ENCODE measurements at places on chromosomes 1 and 21. TPM values are rescaled to one million over a fixed set of nuclear protein-coding genes. Genes with fewer than 3 reads are reported as not detected.

ELF3 gene
- 0.10 TPM for total RNA-seq

C4BPA gene
- not detected for total RNA-seq

AGO3 gene
- total RNA-seq, result 31.6 TPM

NDUFV3 gene
- total RNA-seq, result 70.0 TPM

IARS2 gene
- 158 TPM for total RNA-seq

ADORA3 gene
- total RNA-seq, result not detected

CCDC17 gene
- total RNA-seq, result 3.9 TPM

ANGPTL3 gene
- total RNA-seq, result not detected

RGS7 gene
- 0.61 TPM for total RNA-seq

- no peak overlapping the region for H3K4me3 ChIP-seq
- H3K27ac ChIP-seq, result no peak overlapping the region
- no peaks in the 10 kb centered on the region for H3K36me3 ChIP-seq
- H3K4me1 ChIP-seq, result peaks cover 31% of the 10 kb centered on the region
- peak; percentile 27 for DNase-seq
- H3K27me3 ChIP-seq, result peaks cover 30% of the 10 kb centered on the region
Observed at GRCh38 chr1:203323587-203323986, 18.3 kb downstream of the BTG2 start.

DNA sequence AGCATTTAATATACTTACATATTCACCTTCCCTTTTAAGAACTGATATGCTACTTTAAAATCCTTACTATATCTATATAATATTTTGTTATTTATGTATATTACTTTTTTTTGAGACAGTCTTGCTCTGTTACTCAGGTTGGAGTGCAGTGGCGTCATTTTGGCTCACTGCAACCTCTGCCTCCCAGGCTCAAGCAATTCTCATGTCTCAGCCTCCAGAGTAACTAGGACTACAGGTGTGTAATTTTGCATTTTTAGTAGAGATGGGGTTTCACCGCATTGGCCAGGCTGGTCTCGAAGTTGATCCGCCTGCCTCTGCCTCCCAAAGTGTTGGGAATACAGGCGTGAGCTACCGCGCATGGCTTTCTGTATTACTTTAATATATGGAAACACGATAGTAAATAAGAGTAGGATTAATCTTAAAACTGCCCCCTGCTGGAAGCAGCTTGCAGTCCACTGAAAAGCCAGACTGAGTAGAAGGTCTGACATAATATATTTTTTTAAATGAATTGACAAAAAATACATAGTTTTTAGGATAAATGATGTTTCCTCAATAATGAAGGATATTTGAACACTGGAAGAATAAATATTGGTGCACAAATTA lies 24.4 kb downstream of the RCAN3 start:
- H3K4me1 ChIP-seq, result no peaks in the 10 kb centered on the region
- H3K27me3 ChIP-seq, result no peaks in the 10 kb centered on the region
- peak; percentile 38 for DNase-seq

DNA sequence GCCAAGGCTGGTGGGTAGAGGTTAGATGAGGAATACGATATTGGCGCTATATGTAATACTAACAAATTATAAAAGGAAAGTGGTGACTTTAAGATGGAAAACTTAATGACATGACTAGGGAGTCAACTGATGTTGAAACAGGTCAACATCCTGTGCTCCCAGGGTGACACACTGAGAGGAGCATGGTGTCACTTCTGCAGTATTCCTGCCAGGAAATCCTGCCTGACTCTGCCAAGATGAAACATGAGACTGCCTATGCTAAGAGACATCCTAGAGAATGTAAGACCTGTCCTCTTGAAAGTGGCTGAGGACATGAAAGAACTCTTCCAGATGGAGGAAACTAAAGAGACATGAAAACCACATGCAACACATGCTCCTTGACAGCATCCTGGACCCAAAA lies 65.0 kb upstream of the KCND3 start:
- H3K4me1 ChIP-seq, result no peaks in the 10 kb centered on the region
- H3K36me3 ChIP-seq, result no peaks in the 10 kb centered on the region
- H3K27me3 ChIP-seq, result peaks cover 28% of the 10 kb centered on the region
- H3K27ac ChIP-seq, result no peak overlapping the region
- H3K4me3 ChIP-seq, result no peak overlapping the region

- H3K27me3 ChIP-seq, result no peaks in the 10 kb centered on the region
- peaks cover 10% of the 10 kb centered on the region for H3K4me1 ChIP-seq
- no peak for DNase-seq
- H3K4me3 ChIP-seq, result no peak overlapping the region
Observed at GRCh38 chr1:111512132-111512889, 8.9 kb upstream of the ADORA3 start.

DNA sequence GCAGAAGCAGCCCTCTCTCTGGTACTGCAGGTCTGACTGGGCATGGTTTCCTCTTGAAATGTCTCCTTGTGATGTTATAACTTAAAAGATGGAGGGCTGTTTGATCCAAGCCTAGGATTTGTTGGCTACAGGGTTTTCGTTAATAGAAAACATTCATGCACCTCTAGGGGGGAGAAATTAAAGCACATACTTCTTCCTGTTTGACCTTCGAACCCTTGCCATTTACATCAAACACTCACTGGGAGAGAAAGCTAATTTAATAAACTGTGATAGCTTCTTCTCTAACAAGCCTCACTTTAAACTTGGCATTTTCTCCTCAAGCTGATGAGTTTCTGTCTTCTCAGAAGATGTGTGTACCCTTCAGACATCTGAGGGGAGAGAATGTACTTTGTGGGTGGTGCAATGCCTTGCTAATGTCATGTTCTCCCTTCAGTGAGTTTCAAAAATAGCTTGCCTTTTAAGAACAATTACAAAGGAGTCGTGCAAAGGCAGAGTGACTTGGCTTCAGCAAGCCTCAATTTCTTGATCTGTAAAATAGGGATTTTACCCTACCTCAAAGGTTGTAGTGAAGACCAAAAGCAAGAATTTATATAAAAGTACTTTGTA lies 20.4 kb downstream of the CACHD1 start:
- H3K4me1 ChIP-seq, result no peaks in the 10 kb centered on the region
- H3K36me3 ChIP-seq, result no peaks in the 10 kb centered on the region
- no peak overlapping the region for H3K27ac ChIP-seq
- no peaks in the 10 kb centered on the region for H3K27me3 ChIP-seq
- no peak overlapping the region for H3K4me3 ChIP-seq
- DNase-seq, result no peak

GRCh38 chr1:228004331-228004855 lies 2.4 kb upstream of the WNT3A start:
- H3K36me3 ChIP-seq, result peaks cover 4% of the 10 kb centered on the region
- peak; percentile 82 for DNase-seq
- no peak overlapping the region for H3K27ac ChIP-seq
- H3K27me3 ChIP-seq, result peaks cover 37% of the 10 kb centered on the region

GRCh38 chr21:41932191-41932575 lies 21.6 kb downstream of the C2CD2 start:
- H3K4me1 ChIP-seq, result peaks cover 36% of the 10 kb centered on the region
- peak overlapping the region; percentile 84 for H3K27ac ChIP-seq
- H3K36me3 ChIP-seq, result peaks cover 21% of the 10 kb centered on the region

- H3K4me3 ChIP-seq, result no peak overlapping the region
- no peak overlapping the region for H3K27ac ChIP-seq
- DNase-seq, result no peak
- H3K4me1 ChIP-seq, result no peaks in the 10 kb centered on the region
- no peaks in the 10 kb centered on the region for H3K27me3 ChIP-seq
Observed at GRCh38 chr21:45522986-45523385, 19.3 kb downstream of the SLC19A1 start.

DNA sequence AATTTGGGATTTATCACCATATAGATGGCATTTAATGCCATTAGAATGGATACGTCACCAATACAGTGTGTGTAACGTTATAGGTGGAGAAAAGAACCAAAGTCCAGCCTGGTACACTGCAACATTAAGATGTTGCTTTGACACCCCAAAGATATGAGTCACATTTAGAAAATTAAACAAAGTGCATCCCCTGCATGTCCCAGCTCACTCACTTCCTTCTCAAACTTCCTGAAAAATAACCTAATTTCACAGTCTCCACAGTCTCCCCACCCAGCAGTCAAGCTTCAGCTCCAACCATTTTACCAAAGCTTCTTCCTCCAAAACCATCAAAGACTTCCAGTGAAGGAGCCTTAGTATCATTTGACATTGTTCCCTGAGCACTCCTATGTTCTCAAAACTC lies 111.9 kb downstream of the OMA1 start:
- H3K4me3 ChIP-seq, result no peak overlapping the region
- H3K36me3 ChIP-seq, result no peaks in the 10 kb centered on the region
- H3K4me1 ChIP-seq, result no peaks in the 10 kb centered on the region
- H3K27me3 ChIP-seq, result no peaks in the 10 kb centered on the region

GRCh38 chr1:58548371-58548770 lies 1.8 kb upstream of the OMA1 start:
- H3K27me3 ChIP-seq, result no peaks in the 10 kb centered on the region
- DNase-seq, result no peak
- H3K4me3 ChIP-seq, result no peak overlapping the region
- peaks cover 20% of the 10 kb centered on the region for H3K4me1 ChIP-seq
- H3K36me3 ChIP-seq, result peaks cover 7% of the 10 kb centered on the region

DNA sequence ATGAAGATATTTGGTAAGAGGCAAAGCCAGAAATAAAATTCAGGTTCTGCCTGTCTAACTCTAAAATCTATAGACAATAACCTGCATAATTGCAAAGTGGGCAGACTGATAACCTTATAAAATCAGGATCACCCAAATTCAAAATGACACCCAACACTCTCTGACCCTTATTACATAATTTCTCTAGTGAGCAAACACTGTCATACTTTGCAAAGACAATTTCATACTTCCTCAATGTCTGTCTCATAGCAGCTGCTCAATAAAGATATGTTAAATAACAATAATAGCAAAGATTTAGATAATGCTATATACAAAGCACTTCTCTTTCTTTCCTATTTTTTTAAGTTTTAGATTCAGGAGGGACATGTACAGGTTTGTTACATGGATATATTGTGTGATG lies 118.5 kb downstream of the UCHL5 start:
- no peaks in the 10 kb centered on the region for H3K36me3 ChIP-seq
- H3K4me3 ChIP-seq, result no peak overlapping the region
- no peaks in the 10 kb centered on the region for H3K27me3 ChIP-seq
- peaks cover 5% of the 10 kb centered on the region for H3K4me1 ChIP-seq
- DNase-seq, result no peak

- DNase-seq, result no peak
- H3K36me3 ChIP-seq, result no peaks in the 10 kb centered on the region
- no peak overlapping the region for H3K27ac ChIP-seq
- H3K27me3 ChIP-seq, result no peaks in the 10 kb centered on the region
- no peak overlapping the region for H3K4me3 ChIP-seq
- H3K4me1 ChIP-seq, result peaks cover 6% of the 10 kb centered on the region
Observed at GRCh38 chr1:180603223-180603849, 28.5 kb upstream of the XPR1 start.

All from MCF 10A (cell line).